Nucleus accumbens (tissue), 56 donors: ENCODE measurements at places on chromosomes 6 and 20.

GRCh38 chr20:63895202-63895951 lies 451 bp downstream of the DNAJC5 start:
- DNase-seq = no peak

- no peak for DNase-seq
Measured at GRCh38 chr6:21749754-21750153, 156.2 kb downstream of the SOX4 start.

DNA sequence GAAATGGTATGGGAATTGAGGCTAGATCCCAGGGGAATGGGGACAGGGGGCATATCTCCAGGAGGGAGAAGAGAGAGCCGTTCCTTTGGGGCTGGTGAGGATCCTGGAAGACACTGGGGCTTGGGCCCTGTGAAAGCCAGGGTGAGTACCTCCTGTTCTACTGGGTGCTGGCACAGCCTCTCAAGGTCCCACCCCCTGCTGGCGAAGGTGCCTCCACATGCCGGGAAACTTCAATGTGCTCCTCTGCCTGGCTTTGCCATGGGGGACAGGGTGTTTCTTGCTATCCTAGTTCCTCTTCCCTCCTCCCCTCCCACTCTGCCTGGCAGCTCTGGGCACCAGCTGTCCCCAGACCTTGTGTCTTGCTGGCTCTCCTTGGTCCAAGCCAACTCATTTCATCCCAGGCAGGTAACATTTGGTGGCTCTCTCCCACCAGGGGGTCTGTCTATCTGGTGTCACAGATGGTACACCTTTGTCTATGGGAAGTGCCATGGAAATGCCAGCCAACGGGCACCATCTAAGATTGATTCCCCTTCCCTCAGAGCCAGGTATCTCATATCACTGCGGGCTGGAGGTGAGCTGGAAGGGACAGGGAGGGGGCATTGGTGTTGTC lies 56.8 kb downstream of the MDGA1 start:
- DNase-seq = no peak

DNA sequence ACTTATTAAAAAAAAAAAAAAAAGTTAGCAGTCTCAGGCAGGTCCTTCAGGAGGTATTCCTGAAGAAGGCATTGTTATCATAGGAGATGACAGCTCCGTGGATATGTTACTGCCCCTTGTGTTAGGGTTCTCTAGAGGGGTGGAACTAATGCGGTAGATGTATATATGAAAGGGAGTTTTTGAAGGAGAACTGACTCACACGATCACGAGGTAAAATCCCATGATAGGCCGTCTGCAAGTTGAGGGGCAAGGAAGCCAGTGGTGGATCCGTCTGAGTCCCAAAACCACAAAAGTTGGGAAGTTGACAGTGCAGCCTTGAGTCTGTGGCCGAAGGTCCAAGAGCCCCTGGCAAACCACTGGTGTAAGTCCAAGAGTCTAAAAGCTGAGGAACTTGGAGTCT lies 103.4 kb downstream of the TULP4 start:
- DNase-seq = no peak

GRCh38 chr6:21586740-21587178 lies 6.8 kb upstream of the SOX4 start:
- no peak for DNase-seq

- no peak for DNase-seq
Measured at GRCh38 chr6:7502743-7503142, 38.7 kb upstream of the DSP start.

- DNase-seq = no peak
Measured at GRCh38 chr6:70538376-70538775, 28.4 kb upstream of the SDHAF4 start.
